Brain (organoid and tissue), 16 donors: ENCODE measurements at places on chromosomes 7 and 10.

DNA sequence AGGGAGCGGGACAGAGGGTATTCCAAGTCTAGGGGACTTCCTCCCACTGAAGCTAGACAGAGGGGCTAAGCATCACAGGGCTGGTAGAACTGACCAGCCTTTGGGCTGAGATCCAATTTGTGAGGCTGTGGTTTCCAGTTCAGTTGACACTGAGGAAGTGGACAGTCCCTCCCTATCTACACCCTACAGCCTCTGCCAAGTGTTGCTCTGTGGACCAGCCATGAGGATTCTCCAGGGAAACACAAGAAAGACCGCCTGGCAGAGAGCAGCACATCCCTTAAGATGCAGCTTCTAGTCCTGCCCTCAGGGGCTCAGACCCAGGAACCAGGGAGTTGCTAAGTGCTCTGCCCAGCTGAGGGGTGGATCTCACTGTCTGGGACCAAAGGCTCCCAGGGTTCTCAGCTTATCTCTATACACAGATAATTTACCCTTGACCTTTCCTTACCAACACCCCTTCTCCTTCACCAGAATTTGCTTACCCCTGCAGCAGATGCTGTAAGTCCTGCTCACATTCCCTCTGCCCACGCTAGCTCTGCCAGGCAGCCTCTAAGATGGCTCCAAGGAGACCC is 252.0 kb downstream of the SKIDA1 start:
- no peak for DNase-seq

DNA sequence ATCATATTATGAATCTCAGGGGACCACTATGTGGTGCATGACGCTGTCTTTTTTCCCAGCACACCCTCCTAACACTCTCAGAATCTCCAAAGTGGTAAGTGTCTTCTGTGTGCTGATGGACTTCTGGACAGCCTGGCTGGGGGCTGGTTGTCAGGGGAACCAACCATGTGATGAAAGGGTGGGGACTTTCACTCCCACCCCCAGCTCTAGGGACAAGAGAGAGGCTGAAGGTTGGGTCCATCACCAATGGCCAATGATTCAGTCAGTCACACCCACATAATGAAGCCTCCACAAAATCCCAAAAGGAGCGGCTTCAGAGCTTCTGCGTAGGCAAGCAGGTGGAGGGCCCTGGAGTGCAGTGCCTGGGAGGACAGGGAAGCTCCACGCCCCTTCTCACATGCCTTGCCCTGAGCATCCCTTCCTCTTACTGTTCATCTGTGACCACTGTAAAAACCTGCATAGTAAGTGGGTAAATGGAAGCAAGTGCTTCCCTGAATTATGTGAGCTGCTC is 44.6 kb downstream of the RASGEF1A start:
- no peak for DNase-seq

- peak; percentile 51 for DNase-seq
Observed at GRCh38 chr10:97333601-97334369, 744 bp downstream of the FRAT2 start.

- no peak for DNase-seq
Observed at GRCh38 chr7:81317741-81318140, 398.9 kb upstream of the SEMA3C start.

DNA sequence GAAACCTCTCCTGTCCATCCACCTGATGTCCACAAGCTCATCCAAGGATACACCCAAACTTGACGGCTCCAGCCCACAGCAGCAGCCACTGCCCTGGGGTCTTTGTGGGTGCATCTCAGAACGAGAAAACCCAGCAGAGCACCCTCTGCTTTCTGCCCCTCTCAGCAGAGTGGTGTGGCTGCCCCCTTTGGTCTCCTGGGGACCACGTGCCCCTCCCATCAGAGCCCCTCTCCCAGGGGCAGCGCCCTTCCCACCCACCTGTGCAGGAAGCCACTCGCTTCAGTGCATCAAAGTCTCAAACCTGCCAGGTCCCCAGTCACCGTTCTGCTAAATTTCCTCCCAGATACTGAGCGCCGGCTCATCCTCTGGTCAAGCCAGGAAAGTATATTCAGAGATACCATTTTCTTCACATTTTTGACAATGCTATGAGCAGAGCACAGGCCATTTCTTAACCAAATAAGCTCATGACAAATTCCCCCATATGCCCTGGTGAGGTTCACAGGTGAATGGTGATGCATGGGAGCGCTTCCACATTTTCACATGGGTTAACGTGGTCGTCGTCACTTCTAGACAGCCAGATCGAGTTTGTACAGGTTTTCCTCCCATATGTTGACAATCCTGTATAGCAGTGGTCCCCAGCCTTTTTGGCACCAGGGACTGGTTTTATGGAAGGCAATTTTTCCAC is 32.4 kb downstream of the CAMK2B start:
- no peak for DNase-seq

- DNase-seq, result no peak
Observed at GRCh38 chr10:13808556-13809391, 222.0 kb downstream of the PRPF18 start.

GRCh38 chr10:78600740-78601139 is 468.0 kb upstream of the ZMIZ1 start:
- DNase-seq, result no peak

DNA sequence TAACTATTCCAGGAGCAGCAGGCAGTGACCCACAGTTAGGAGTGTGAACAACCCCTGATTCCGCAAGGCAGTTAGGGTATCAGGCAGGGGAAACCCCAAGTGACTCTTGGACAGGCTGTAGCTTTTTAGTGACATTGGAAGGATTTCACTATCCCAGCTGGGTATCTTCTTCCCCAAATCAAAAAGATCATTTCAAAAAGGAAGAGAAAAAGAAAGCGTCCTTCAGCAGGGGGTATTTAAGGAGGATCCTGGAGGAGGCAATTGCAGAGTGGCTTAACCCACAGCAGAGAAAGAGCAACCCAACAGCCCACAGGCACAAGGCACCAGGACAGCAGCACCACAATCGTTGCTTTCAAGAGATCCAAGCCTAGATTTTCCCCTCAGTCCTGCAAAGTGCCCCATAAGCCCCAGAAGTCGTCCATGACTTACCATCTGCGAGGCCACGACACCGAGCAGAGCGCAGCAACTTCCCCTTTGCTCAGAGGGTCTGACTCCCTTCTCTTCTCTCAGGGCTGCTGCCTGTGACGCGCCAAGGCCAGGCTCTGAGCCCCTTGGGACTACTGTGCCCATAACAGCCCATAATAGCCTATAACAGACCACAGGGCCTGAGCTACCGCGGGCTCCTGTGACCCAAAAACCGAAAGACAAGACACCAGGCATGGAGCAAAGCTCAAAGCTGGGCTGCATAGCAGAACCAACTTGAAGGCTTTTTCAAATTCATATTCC is 19.8 kb downstream of the PIK3AP1 start:
- DNase-seq, result no peak
